ENCODE measurements at places on chromosomes 4 and X.

DNA sequence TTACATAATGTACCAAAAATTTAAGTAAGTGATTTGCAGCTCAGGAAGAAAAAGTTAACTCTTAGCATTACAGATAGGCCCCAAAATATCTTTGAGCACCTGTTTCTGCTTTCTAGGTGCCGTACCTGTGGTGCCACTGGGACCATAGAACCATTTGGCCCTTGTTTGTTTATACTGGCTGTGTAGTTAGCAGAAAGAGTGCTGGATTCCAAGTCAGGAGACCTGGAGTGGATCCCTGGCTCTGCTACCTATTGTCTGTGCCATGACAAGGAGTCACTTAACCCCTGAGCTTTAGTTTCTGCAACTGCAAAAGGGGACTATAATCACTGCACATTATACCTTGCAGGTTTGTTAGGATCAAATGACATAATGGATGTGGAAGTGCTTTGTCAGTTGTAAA, 137.8 kb upstream of the GPR101 start:
- DNase-seq = no peak

DNA sequence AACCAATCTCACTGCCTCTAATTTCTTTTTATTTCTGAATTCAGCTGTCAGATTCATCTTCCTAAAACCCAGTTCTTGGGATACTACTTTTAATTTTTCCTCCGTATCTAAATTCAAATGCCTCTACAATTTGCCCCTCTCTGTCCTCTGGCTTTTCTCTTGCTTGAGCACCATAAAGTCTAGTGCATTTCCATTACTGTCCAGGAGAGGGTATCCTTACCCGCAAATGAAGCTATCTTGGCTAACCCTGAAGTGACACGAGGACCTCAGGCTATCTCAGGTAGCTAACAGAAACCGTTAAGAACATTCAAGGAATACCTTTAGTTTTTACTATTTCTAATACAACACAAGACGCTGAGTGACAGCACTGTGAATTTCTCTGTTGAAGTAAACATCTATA, 49.4 kb upstream of the PRR32 start:
- DNase-seq = peak; percentile 0

- DNase-seq = no peak
These were observed 28.6 kb downstream of the AMER1 start for GRCh38 chrX:64176876-64177275.

DNA sequence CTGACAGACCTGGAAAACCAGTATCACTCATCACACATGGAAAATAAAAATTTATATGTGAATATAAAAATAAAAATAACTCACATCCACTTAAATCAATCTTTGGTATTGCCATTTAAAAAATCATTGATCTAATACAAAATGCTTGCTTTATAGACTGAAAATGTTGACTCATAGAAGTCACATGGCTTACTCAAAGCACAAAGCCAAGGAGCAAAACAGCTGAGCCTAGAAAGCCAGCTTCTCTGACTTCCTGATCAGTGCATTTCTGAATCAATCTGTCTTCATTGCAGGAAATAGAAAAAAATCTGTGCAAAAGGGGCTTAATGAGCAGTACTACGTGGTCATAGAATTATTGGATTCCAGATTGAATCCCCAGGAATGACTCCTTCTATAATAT, 176.9 kb upstream of the HS3ST1 start:
- no peak for DNase-seq

- DNase-seq = no peak
These were observed 13.1 kb downstream of the KLKB1 start for GRCh38 chr4:186240452-186240847.

- DNase-seq = no peak
These were observed 74.8 kb upstream of the PASD1 start for GRCh38 chrX:151488677-151489076.

GRCh38 chr4:2125023-2125422, 65.9 kb downstream of the NAT8L start:
- DNase-seq = no peak

DNA sequence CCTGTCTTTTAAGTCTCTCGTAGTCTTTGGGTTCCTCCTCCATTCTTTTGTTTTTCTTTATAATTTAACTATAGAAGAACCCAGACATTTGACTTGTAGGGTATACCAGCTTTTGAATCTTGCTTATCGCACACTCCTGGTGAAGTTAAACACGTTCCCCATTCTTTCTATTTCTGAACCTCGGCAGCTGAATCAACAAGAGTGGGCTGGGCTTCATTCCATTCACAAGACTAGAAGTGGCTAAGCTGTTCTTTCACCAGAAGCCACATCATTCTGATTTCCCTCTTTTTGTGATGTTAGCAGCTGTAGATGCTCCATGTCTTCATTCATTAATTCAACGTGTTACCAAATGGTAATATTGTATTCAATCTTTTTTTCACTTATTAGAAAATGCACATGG, 167.9 kb downstream of the CORIN start:
- no peak for DNase-seq

DNA sequence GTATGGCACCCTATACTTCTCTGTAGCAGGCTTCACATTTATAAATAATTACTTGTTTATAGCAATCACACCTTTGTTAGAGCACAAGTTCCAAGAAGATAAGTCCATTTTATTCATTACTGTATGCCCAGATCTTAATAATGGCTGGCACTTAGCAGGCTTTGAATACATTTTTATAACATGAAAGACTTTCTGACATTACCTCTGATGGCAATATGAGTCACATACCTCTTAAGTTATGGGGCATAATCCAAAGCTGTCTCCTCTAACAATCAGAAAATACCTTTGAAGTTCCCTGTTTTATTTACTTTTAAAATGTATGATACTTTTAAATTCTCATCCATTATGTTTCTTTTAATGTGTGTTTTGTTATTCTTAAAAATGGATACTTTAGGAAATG, 12.2 kb downstream of the SCRG1 start:
- no peak for DNase-seq

GRCh38 chr4:11468901-11469300, 40.2 kb upstream of the HS3ST1 start:
- DNase-seq = no peak

- no peak for DNase-seq
These were observed 13.7 kb downstream of the ADH6 start for GRCh38 chr4:99205153-99205979.

- DNase-seq = no peak
These were observed 915.5 kb upstream of the EPHA5 start for GRCh38 chr4:66585767-66586166.

GRCh38 chrX:1874416-1874815, 259.6 kb downstream of the ASMT start:
- DNase-seq = no peak

DNA sequence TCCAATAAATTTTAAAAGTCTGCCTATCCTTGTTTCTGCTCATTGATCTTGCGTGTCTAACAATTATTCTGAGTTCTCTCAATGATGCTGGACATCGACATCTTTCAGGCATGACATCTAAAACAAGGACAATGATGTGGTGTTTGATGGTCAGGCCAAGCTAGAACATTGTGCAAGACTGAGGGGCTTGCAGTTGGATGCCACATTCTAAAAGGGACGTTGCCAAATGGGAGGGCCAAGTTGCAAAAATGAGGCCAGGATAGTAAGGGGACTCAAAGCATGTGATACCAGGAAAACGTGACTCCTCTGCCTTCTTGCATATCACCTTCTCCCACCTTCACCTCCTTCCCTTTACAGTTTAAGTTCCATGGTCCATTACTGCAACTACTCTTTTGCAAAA, 29.4 kb upstream of the NSUN7 start:
- no peak for DNase-seq

DNA sequence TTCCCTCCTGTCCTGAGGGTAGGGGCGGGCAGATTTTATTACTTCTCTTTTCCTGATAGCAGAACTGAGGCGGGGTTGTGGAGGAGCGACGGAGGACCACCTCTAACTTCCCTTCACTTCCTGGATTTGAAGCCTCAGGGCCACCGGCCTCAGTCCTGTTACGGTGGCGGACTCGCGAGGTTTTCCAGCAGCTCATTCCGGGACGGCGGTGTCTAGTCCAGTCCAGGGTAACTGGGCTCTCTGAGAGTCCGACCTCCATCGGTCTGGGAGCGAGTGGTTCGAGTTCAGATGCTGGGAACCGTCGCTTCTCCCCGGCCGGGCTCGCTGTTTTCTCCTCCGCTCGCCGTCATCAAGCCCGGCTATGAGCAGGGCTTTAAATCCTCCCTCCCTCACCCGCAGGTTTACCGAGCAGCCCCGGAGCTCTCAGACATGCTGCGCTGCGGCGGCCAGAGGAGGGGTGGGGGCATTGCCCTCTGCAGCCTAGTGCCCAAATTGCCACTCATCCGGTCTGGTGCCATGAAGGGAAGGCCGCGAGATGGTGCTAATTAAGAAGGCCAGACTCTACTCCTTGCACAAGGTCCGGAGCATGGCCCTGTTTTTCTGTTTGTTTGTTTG, 23.3 kb downstream of the HAND2 start:
- no peak for DNase-seq

GRCh38 chr4:182400790-182401189, 157.6 kb downstream of the TENM3 start:
- DNase-seq = no peak

GRCh38 chr4:105569057-105569865, 16.8 kb downstream of the ARHGEF38 start:
- DNase-seq = no peak

- DNase-seq = peak; percentile 31
These were observed 5.6 kb upstream of the TXK start for GRCh38 chr4:48139691-48140090.

- no peak for DNase-seq
These were observed 913 bp upstream of the PRDM8 start for GRCh38 chr4:80196259-80196921.

DNA sequence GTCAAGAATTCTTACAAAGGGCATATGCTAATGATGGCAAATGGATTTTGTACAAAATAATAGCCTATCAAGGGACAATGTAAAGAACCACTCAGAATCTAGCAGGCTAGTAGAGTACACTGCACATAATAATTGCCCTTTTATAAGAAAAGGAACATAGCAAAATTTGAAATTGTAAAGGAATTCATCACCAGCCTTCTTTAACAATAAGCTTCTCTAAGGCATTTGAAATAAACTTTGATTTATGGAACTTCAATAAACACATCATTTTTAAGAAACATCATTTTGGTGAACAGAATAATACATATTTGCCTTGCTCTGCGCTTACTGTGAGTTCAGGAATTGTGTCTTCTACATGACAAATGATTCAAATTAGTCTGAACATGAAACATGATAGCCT, 9.7 kb upstream of the ATP10D start:
- DNase-seq = no peak

DNA sequence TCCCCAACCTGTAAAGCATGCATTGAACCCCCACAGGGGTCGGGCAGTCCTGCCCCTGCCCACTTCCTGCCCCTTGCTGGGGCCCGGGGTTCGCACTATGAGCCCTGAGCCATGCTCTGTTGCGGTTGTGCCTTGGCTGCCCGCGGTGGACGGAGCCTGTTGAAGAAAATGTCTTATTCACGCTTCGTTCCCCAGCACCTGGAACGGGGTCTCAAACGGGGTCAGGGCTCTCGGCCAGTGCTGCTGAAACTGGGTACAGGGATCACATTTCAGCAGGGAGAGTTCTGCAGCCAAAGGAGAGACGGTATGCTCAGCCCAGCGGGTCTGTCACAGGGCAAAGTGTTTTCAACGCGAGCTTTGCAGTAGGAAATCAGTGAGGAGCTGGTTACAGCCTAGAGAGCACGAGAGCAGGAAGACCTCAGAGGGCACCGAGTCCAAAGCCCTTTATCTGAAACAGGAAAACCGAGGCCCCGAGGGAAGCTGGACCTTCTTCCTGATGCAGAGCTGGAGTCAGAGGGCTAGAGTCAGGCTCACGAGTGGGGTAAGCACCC, 46.3 kb upstream of the AFAP1 start:
- DNase-seq = no peak

DNA sequence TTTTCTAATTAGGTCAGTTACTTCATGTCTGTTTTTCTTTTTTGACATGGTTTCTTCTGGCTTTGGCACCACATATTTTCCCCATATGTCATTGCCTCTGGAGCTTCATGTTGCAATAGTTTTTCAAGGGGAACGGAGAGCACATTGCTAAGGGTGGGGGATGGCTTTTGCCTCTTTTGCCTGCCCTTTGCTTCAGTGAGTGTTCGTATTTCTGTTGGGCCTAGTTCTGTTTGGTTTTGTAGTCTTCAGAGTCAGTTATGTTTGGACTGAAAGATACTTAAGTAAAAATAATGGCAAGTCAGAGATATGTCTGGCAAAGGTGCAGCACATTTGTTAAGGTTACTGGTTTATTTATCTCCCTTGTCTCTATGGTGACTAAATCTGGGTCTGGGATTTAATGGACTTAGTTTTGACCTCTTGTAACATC, 29.1 kb downstream of the FHL1 start:
- DNase-seq = peak; percentile 66

DNA sequence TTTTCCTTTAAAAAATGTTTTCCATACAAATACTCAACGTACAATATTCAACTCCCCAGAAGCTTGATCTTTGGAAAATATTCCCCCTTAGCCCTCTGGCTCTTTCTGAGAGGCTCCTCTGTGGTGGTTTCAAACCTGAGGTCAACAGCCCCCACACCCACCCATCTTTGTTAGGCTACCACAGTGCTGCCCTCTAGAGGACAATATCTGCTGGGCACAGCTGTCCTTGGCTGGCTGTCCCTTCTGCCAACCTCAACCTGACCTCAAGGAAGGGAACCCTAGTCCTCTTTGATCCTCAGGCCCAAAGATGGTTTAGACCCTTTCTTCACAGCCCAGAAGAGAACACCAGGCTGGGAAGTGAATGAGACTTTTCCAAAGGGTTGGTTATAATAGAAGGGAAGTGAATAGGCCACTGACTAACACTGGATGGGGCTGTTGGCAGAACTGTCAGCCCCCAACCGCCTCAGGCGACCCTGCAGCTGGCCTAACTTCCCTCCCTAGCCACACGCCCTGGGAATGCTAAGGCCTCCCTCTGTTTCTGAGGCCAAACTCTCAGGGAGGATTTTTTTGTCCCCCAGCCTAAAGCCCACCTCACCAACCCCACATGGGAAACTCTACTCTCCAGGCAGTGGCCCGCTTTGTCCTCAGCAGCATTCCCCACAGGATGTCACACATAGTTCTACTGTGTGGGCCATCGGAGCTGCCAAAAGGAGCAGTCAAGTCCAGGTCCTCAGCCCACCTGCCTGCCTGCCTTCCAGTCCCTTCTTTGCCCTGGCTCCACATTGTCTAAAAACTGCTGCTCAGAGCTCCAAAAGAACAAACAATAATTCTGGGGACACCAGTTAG, 34.3 kb downstream of the NYX start:
- DNase-seq = no peak

GRCh38 chr4:36081185-36081584, 163.1 kb downstream of the ARAP2 start:
- no peak for DNase-seq

GRCh38 chr4:1338752-1339414, 8.1 kb upstream of the UVSSA start:
- DNase-seq = no peak

GRCh38 chr4:98838977-98839618, 89.8 kb downstream of the EIF4E start:
- no peak for DNase-seq

DNA sequence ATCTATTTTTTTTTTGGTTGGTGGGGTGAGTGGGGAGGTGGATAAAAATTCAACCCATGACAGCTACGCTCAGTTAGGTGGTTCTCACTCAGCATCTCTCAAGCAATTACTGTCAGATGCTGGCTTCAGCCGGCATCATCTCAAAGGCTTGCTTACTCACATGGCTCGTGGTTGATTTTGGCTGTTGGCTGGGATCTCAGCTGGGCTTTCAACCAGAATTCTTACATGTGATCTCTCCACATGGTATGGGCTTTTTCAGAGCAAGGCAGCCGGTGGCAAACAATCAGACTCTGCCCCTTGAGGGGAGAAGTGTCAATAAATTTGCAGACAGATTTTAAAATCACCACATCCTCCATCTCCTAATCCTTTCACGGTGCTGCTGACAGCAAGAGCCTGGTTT, 47.2 kb downstream of the SLC34A2 start:
- no peak for DNase-seq

GRCh38 chr4:36099509-36099908, 144.8 kb downstream of the ARAP2 start:
- no peak for DNase-seq
